Heart right ventricle (tissue), 16 donors: ENCODE measurements at places on chromosomes 3 and 15. TPM values are rescaled to one million over a fixed set of nuclear protein-coding genes. Genes with fewer than 3 reads are reported as not detected.

The UBAP1L gene
- polyA plus RNA-seq: 5.3 TPM

DNA sequence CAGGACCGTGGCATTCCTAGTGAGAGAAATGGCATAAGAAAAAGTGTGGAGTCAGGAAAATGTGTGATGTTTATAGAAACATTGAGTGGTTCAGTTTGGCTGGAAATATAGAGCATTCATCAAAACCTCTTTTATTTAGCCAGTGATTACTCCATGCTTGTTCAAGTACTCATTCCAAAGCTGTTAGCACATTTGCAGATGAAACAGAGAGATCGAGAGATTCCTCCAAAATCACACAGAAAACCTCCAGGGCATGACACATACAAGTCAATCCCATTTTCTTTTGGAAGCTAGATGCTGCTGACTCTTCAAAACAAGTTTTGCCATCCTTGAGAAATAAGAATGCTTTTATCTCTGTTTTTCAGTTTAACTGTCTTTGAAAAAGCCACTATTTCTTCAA, 11.5 kb upstream of the MB21D2 start:
- no peak for DNase-seq

- no peak for DNase-seq
Observed at GRCh38 chr3:42852441-42852840, 23.2 kb downstream of the CYP8B1 start.

DNA sequence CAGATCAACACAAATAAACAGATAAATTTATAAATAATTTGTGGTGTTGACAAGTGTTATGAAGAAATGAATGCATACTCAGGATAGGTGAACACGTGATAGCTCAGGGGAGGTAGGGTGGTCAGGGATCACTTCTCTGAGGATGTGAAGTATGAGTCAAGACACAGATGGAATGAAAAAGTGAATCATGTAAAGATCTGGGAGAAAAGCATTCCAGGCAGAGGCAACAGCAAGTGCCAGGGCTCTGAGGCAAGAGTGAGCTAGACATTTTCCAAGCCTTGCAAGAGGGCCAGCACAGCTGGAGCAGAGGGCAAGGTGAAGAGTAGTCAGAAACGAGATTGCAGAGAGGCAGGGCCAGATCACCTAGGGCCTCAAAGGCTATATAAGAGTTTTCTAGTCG, 177.8 kb downstream of the WNT5A start:
- DNase-seq: no peak

The SLC51B gene
- not detected for polyA plus RNA-seq

The SSUH2 gene
- polyA plus RNA-seq: 6.1 TPM

The MYLK gene
- polyA plus RNA-seq: 5.6 TPM

GRCh38 chr3:187211532-187212195, 14.4 kb downstream of the RTP1 start:
- no peak for DNase-seq

- DNase-seq: no peak
Observed at GRCh38 chr3:123635217-123635616, 50.4 kb upstream of the HACD2 start.

- DNase-seq: no peak
Observed at GRCh38 chr15:62950462-62950931, 92.0 kb upstream of the TPM1 start.

- DNase-seq: no peak
Observed at GRCh38 chr3:172539273-172539672, 16.0 kb upstream of the TNFSF10 start.

The CLDN16 gene
- polyA plus RNA-seq: not detected

The GPR176 gene
- polyA plus RNA-seq: 1.7 TPM

DNA sequence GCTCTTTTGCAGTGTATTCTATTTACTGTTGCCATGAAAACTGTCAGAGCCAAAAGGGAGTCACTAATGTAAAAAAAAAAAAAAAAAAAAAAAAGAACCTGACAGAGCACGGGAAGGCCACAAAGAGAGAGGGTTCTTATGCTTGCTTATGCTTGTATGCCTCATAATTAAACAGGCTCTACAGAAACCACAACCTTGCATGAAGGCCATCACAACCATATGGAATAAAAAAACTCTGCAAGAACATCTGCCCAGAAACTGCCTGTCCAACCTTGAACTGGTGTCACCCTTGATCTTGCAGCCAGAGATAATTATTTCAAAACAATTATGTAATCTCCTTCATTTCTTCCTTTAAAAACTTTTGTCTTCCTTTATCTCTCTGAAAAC, 50.1 kb downstream of the CFAP20DC start:
- no peak for DNase-seq

GRCh38 chr3:129534428-129535027, 6.1 kb downstream of the RHO start:
- no peak for DNase-seq

- DNase-seq: no peak
Observed at GRCh38 chr15:56371495-56372147, 6.4 kb downstream of the TEX9 start.

The FURIN gene
- 29.5 TPM for polyA plus RNA-seq

- peak; percentile 9 for DNase-seq
Observed at GRCh38 chr15:98547741-98548138, 100.6 kb upstream of the IGF1R start.

DNA sequence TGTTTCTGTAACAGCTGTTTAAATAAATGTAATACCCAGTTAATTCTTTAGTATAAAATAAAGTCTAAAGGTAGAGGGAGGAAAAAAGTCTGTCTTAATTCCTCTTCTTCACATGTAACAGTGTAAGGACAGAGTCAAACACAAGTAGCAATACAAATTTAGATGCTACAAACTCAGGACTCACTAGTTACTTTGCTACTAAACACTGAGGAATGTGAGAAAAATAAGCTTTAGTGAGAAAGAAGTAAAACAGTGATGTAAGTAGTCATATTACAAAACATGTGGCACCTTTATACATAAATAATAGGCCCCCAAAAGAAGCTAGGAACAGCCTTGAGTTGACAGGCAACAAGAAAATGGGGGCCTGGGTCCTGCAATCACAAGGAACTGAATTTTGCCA, 113.0 kb downstream of the TBC1D5 start:
- no peak for DNase-seq

- no peak for DNase-seq
Observed at GRCh38 chr15:68770216-68770615, 50.5 kb downstream of the ANP32A start.

The CILP gene
- 8.9 TPM for polyA plus RNA-seq

DNA sequence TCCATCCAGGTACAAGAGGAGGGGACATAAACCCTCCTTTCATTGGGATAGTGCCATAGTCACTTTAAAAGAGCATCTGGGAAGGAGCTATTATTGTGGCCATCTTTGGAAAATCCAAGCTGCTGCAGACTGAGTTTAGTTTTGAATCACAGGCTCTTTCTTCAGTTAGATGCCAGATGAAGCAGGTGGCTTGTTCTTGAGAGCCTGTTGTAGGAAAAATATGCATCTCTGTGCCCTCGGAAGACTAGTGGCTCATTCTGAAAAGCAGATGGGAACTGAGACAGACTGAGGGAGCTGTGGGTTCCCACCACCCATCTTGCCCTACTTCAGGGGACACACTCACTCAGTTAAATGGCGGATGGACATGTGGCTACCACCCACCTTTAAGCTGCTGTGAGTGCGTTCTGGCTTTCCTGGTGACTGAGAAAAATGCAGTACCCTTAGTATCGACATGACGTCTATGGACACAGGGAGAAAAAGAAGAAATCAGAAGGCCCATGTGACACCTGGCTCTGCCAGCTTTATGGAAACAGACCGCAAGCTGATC, 50.2 kb downstream of the RARB start:
- DNase-seq: no peak

DNA sequence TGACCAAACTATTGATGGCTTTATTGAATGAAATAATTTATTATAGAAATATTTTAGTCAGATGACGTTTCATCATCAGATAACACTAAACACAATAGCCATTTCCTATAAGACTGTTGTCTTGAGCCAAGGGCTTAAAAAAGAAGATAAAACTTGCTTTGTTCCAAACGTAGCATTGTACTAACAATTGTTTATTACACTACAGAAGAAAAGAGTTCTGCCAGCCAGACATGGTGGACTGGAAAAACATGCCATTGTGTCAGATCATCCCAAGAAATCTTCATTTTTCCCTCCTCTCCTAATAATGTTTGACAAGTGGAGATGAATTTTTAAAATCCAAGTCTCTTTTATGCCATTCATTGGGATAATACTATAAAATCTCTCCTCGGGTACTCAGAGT, 203.3 kb downstream of the CDIN1 start:
- no peak for DNase-seq
